Adrenal gland (tissue), 19 donors: ENCODE measurements at places on chromosomes 2 and 18. TPM values are rescaled to one million over a fixed set of nuclear protein-coding genes. Genes with fewer than 3 reads are reported as not detected.

UGT1A5 gene
- not detected for polyA plus RNA-seq

DNA sequence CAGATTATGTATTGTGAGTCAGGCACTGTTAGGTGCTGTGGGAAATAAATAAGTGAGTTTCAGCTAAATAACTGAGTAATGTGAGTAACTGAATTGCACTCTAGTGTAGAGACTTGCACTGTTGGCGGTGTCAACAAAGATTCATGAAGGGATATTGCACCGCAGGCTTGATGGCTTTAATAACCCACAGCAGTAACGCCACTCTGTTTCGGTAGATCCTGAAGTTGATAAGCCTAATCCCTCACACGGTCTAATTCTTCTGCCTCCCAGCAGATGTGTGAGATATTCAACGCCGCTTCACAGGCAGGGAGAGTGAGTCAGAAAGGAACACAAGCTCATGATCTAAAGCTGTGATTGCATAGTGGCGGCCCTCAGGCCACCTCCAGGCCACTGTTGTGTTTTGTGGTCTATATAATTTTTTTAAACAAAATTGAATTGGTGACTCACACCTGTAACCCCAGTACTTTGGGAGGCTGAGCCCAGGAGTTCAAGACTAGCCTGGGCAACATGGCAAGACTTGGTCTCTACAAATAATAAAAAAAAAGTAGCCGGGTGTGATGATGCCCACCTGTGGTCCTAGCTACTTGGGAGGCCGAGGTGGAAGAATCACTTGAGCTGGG is 94.3 kb downstream of the LIPG start:
- no peaks in the 10 kb centered on the region for H3K36me3 ChIP-seq
- H3K27me3 ChIP-seq: no peaks in the 10 kb centered on the region
- no peak overlapping the region for H3K4me3 ChIP-seq
- H3K27ac ChIP-seq: no peak overlapping the region
- no peaks in the 10 kb centered on the region for H3K4me1 ChIP-seq

GRCh38 chr18:58447402-58448095 is 181.3 kb downstream of the ALPK2 start:
- H3K27ac ChIP-seq: no peak overlapping the region

GRCh38 chr2:231286964-231287363 is 88.5 kb downstream of the ARMC9 start:
- H3K4me3 ChIP-seq: no peak overlapping the region
- no peaks in the 10 kb centered on the region for H3K27me3 ChIP-seq
- no peak overlapping the region for H3K27ac ChIP-seq
- no peak for DNase-seq

- H3K27ac ChIP-seq: no peak overlapping the region
- H3K36me3 ChIP-seq: no peaks in the 10 kb centered on the region
- no peak overlapping the region for H3K4me3 ChIP-seq
- H3K27me3 ChIP-seq: no peaks in the 10 kb centered on the region
These were observed 235.4 kb upstream of the SLC14A2 start for GRCh38 chr18:45379903-45380302.

NT5C1B gene
- not detected for polyA plus RNA-seq
